ENCODE measurements at places on chromosomes 4 and X. TPM values are rescaled to one million over a fixed set of nuclear protein-coding genes. Genes with fewer than 3 reads are reported as not detected.

IQSEC2 gene
- polyA plus RNA-seq: 19.3 TPM

SH3BGRL gene
- polyA plus RNA-seq: 141 TPM

PHOX2B gene
- polyA plus RNA-seq: 16.7 TPM

CLOCK gene
- polyA plus RNA-seq: 16.5 TPM

AR gene
- 0.45 TPM for polyA plus RNA-seq

PABPC1L2B gene
- 0.04 TPM for polyA plus RNA-seq

XAGE2 gene
- 0.12 TPM for polyA plus RNA-seq

MAB21L2 gene
- polyA plus RNA-seq: 24.5 TPM

ARR3 gene
- polyA plus RNA-seq: 0.43 TPM

CT55 gene
- 0.06 TPM for polyA plus RNA-seq

CHST7 gene
- polyA plus RNA-seq: 1.1 TPM

GRIA2 gene
- polyA plus RNA-seq: 4.4 TPM

SPANXN3 gene
- 20.3 TPM for polyA plus RNA-seq

GRXCR1 gene
- polyA plus RNA-seq: not detected

C4orf51 gene
- polyA plus RNA-seq: not detected

DCLK2 gene
- polyA plus RNA-seq: 7.1 TPM

TEX13B gene
- polyA plus RNA-seq: not detected

PRR32 gene
- 0.18 TPM for polyA plus RNA-seq

KLHL5 gene
- polyA plus RNA-seq: 20.5 TPM

DCX gene
- 5.4 TPM for polyA plus RNA-seq

GSPT2 gene
- polyA plus RNA-seq: 11.3 TPM

FRAS1 gene
- polyA plus RNA-seq: 12.9 TPM

WAS gene
- polyA plus RNA-seq: 6.3 TPM

YIPF6 gene
- 29.2 TPM for polyA plus RNA-seq

POU3F4 gene
- not detected for polyA plus RNA-seq

MAGEA9 gene
- not detected for polyA plus RNA-seq

CACNA1F gene
- 1.3 TPM for polyA plus RNA-seq

VCX gene
- polyA plus RNA-seq: not detected

MAGEA9B gene
- polyA plus RNA-seq: not detected

UNC5C gene
- 4.1 TPM for polyA plus RNA-seq

PDGFRA gene
- polyA plus RNA-seq: 92.0 TPM

GUCY1A1 gene
- polyA plus RNA-seq: 25.3 TPM

STARD8 gene
- polyA plus RNA-seq: 2.6 TPM

VSIG4 gene
- polyA plus RNA-seq: 8.4 TPM

SLC6A14 gene
- polyA plus RNA-seq: 1.1 TPM

COL4A6 gene
- polyA plus RNA-seq: 6.8 TPM

NDNF gene
- polyA plus RNA-seq: 13.6 TPM

ADH1A gene
- 1.3 TPM for polyA plus RNA-seq

CXXC4 gene
- polyA plus RNA-seq: 16.6 TPM

ARHGAP6 gene
- polyA plus RNA-seq: 5.1 TPM

EDA gene
- polyA plus RNA-seq: 25.1 TPM

CT83 gene
- not detected for polyA plus RNA-seq
